Activated T-helper 1 cell treated with anti-CD3 and anti-CD28 coated beads, Interleukin-2, amount 50 U/mL, for 16 hours (primary cell): ENCODE measurements at places on chromosomes 6 and 20.

- DNase-seq = no peak
Observed at GRCh38 chr6:42165016-42165415, 8.1 kb upstream of the GUCA1A start.

- no peak for DNase-seq
Observed at GRCh38 chr20:50308166-50308512, 117.5 kb downstream of the CEBPB start.

DNA sequence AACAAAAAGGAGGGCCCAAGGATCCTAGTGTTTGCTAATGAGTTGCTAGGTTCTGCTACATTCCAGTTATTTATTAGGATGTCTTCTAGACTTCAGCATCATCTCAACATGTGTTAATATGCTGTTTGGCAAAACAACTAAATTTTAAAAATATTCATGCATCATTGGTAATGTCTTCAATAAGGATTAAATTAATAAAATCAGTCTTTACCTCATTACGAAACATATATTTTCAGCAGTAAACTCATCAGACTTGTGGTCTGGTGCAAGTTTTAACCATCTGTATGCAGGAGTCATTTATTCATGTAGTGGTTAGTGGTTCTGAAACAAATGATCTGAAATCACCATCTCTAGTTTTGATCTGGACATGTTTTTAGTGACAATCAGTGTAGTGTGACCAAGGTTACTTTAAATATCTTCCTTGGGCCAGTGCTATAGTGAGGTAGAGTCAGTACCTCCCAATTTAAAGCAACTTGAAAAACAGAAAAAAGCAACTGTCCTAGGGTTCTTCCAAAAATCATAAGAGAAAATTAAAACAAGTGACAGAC lies 85.0 kb upstream of the KCNK16 start:
- DNase-seq = no peak

- DNase-seq = no peak
Observed at GRCh38 chr6:101668496-101669030, 275.1 kb downstream of the GRIK2 start.

DNA sequence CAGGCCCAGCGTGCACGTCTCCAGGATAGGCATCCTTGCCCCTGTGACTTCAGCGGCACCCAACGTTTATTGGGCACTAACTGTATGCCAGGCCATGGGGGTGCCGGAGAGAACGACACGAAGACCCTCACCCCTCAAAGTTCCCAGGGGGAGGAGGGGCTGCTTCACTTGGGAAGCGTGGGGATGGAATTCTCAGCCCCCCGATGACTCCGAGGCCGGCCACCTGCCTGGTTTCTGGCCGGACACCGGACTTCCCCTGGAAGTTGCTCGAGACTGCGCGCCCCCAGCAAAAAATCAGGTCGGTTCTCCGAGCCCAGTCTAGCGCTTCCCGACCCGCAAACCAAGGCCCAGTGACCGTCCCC lies 275 bp upstream of the MAVS start:
- no peak for DNase-seq

GRCh38 chr20:19743640-19743995 lies 14.4 kb upstream of the RIN2 start:
- DNase-seq = no peak

- no peak for DNase-seq
Observed at GRCh38 chr6:140319209-140319608, 944.8 kb upstream of the CITED2 start.

GRCh38 chr6:126516411-126516810 lies 176.5 kb downstream of the CENPW start:
- no peak for DNase-seq

GRCh38 chr20:35618263-35619131 lies 2.9 kb downstream of the SPAG4 start:
- DNase-seq = no peak

DNA sequence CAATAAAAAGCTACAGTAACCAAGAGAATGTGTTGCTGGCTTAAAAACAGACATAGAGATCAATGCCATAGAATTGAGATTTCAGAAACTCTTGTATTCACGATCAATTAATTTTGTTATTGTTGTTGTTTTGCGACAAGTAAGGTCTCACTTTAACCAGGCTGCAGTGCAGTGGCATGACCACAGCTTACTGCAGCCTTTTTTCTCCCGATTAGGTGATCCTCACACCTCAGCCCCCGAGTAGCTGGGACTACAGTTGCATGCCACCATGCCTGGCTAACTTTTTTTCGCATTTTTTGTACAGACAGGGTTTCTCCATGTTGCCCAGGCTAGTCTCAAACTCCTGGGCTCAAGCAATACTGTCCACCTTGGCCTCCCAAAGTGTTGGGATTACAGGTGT lies 42.2 kb downstream of the RANBP9 start:
- no peak for DNase-seq

GRCh38 chr6:137589067-137589848 lies 95.1 kb upstream of the OLIG3 start:
- DNase-seq = no peak

- no peak for DNase-seq
Observed at GRCh38 chr6:29981211-29981812, 39.0 kb downstream of the HLA-A start.

- no peak for DNase-seq
Observed at GRCh38 chr6:151494235-151494935, 568 bp downstream of the CCDC170 start.
